Activated T-helper 9 cell treated with anti-CD3 and anti-CD28 coated beads, Interleukin-2, amount 50 U/mL, for 16 hours (primary cell): ENCODE measurements at places on chromosomes 6 and 20.

DNA sequence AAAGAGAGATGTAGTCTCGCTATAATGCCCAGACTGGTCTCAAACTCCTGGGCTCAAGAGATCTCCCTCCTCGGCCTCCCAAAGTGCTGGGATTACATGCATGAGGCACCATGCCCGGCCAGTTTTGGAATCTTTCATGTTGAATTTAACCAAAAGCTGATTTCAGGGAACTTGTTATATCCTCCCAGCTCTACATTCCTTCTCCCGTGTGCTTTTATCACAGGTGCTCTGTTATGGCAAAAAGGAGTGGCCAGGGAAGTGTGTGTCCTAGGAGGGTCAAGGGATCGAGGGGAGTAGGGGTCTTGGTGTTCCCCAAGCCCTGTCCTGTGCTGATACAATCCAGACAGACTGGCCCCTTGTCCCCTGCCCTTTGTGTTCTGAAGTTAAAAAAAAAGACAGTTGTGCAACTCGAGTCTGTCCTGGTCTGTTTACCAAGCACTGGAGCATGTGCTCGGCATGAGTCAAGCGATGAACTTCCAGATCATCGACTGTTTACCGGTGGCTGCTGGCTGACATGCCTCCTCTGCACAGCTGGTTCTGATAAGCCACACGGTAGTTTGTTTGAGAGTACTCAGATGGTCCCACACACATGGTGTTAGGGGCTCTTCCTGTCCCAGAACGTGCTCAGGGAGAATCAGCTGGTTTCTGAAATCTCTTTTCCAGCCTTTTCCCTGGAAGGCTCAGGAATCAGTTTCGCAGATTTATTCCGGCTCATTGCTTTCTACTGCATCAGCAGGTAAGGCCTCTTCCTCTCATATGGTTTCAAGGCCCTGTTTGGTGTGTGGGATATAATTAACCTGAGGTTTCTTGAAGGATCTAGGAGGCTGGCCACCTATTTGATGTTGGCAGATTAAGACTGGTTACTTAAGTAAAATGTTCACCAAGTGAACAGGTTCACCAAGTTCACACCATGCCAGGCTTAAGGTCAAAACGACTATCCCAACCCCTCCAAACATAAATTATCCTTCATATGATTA is 52.6 kb upstream of the NAA20 start:
- no peak for DNase-seq

- DNase-seq = no peak
Observed at GRCh38 chr6:11292594-11293236, 60.2 kb upstream of the NEDD9 start.

DNA sequence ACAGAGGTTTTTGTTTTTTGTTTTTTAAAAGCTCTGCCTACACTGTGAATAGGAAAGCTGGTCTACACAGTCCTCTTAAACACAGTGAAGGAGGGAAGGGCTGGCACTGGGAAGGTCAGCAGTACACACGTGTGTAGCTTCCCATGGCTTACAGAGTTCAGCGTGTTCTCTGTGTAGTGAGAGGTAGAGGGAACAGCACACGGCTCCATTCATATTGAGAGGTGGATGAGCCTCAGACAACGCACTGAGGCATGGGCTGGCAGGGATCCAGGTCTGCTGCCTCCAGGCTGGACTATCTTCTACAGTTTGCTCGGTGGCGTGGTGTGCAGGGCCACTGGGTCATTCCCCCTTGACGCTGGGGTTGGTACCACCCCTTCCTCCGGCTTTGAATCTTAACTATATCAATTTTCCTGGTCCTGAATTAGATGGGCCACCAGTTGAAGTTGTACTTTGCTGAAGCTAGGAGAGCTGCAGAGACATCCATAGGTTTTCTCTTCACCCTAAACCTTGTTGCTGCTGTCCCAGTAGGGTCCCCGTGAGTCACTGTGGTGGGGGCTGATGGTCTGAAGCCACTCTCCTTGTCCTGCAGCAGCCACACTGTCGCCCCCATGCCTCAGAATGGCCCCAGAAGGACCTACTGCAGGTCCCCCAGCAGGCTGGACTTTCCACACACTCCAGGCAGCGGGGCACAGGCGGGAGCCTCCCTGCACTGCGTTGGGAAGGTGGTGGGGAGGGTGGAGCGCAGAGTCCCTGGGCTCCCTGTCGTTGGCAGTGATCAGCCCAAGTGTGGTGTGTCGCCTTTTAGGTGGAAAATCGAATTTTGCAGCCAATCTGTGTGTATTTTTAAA is 2.0 kb downstream of the ARFGAP1 start:
- DNase-seq = no peak

DNA sequence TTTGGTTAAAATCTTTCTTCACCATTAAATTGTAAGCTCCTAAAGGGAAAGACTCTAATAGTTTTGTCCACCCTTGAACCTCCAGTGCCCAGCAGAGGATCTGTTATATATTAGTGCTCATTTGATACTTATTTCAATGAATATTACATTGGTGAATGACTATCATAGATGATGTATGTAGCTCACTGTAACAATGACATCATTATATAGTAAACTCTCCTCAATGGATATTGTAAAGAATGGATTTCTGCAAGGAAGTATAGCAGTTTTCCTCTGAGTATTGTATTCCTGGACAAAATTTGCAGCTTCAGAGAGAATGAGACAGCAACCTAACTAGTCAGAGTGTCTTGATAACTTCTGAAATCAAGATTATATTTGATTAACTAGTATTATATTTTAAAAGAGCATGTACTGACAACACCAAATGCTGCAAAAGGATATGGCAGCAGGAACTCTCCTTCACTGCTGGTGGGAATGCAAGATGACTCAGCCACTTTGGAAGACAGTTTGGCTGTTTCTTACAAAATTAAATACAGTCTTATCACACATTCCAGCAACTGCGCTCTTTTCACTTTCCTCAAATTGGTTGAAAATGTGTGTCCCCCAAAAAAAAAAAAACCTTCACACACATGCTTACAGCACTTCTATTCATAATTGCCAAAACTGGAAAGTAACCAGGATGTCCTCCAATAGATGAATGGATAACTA is 189.8 kb upstream of the OPRM1 start:
- no peak for DNase-seq

- DNase-seq = no peak
Observed at GRCh38 chr20:54305421-54305820, 97.5 kb downstream of the PFDN4 start.

GRCh38 chr6:112007254-112007653 is 46.6 kb upstream of the CCN6 start:
- no peak for DNase-seq

DNA sequence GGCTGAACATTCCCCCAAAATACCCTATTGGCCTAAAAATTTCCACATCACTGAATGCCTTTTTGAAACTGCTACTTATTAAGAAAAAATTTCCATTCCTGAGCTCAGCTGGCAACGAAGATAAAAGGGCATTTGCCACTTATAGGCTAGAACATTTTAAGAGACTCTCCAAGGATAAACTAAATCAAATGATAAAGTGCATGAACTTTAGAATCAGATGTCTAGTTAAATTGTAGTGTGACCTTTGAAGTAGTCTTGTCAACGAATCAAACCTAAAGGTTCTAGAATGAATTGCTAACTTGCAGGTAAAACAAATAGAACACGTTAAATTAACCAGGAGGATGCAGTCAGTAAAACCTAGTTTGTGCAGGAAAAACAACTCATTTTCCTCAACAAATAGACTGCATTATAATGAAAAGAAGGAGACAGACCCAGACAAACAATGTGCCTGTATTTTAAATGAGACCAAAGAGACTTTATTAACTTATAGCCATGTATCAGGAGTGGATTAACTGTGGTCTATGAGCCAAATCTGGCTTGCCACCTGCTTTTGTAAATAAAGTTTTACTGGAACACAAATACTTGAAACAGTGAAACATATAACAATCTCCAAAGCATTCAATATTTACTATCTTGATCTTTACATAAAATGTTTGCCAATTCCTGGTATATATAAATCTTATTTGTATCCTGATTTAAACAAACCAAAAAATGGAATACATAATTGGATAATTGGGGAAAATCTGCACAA is 184.4 kb downstream of the MEI4 start:
- DNase-seq = no peak

DNA sequence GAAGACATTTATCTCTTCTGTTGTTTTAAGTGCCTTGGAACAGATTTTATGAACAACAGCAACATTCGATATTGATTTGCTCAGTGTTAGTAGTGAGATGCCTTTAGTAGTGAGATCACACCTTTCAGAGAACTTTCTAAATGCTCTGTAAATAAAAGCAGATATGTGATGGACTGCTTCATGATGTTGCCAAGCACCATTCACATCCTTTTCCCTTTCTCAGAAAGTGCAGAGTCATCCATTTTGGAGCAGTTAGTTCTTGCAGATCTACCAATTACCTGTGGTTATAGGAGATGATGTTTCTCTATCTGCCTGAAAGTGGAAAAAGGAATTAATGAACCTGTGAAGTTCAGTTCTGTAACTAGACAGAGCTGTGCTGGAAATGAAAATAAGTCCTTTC is 27.0 kb downstream of the CBFA2T2 start:
- DNase-seq = no peak

DNA sequence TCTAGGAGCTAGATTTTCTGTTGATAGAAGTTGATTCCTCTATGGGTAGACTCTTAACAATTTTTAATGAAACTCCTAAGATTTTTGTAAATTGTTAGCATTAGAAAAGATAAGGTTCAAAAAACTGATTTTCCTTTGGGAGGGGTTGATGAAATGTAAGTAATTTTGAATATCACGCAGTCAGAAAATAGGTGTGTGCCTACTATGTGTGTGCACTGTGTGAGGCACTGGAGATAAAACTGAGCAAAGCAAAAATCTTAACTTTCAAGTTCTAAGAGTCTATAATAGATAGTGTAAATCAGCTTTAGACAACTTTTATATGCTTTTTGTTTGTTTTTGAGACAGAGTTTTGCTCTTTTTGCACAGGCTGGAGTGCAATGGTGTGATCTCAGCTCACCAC is 53.3 kb downstream of the FAM217A start:
- no peak for DNase-seq

DNA sequence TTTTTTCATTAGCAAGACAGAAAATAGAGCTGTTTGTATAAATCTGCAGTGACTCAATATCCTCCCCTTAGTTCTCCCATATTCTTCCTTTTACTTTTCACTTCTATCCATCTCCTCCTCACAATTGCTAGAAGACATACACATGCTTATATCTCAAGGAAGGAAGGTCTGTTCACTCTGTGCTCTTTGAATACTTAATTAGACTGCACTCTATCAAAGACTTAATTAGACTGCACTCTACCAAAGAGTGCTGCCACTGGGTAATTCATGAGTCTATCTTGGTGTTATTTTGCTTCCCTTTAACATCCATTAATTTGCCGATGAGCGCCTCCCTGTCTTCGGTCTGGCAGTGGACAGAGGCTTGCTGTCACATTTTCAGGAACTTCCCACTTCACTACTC is 241.9 kb downstream of the ADGB start:
- DNase-seq = no peak

DNA sequence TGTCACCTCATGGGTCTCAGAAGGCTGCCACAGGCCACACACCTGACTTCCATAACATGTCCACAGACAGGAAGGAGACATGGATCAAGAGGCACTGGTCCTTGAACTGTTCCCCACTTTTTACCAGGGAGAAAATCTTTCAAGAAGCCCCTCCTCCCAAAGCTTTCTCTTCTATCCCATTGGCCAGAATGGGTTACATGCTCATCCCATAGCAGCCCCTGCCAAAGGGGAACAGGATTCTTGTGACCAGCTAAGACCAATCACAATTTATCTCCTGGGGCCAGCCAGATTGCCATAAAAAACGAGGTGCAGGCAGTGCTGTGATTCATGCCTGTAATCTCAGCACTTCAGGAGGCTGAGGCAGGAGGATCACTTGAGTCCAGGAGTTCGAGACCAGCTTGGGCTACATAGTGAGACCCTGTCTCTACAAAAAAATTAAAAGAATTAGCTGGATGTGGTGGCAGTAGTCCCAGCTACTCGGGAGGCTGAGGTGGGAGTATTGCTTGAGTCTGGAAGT is 59.4 kb downstream of the TMEM242 start:
- no peak for DNase-seq

DNA sequence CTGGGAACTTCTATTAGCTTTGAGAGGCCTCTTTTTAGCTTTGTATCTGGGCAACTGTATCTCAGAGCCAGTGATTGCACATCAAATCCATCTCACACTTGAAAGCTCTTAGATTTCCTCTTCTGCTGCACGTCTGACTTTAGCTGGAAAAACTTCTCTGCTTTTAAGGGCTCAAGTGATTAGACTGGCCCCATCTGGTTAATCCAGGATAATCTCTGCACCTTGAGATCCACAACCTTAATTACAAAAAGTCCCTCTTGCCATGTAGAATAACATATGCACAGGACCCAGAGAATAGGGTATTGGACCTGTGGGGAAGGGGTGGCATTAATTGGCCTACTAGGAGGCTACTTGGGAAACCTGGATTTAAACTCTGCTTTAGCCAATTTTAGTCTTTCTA is 24.2 kb downstream of the KLHL31 start:
- no peak for DNase-seq
